ENCODE measurements at places on chromosomes 12 and 14. TPM values are rescaled to one million over a fixed set of nuclear protein-coding genes. Genes with fewer than 3 reads are reported as not detected.

Gene BMAL2
- polyA plus RNA-seq: 4.6 TPM

Gene GPR68
- polyA plus RNA-seq: 2.1 TPM

Gene DNAJC22
- 5.3 TPM for polyA plus RNA-seq

Gene GARIN6
- polyA plus RNA-seq: not detected

Gene CD27
- 1.2 TPM for polyA plus RNA-seq

Gene NKX2-1
- 148 TPM for polyA plus RNA-seq

DNA sequence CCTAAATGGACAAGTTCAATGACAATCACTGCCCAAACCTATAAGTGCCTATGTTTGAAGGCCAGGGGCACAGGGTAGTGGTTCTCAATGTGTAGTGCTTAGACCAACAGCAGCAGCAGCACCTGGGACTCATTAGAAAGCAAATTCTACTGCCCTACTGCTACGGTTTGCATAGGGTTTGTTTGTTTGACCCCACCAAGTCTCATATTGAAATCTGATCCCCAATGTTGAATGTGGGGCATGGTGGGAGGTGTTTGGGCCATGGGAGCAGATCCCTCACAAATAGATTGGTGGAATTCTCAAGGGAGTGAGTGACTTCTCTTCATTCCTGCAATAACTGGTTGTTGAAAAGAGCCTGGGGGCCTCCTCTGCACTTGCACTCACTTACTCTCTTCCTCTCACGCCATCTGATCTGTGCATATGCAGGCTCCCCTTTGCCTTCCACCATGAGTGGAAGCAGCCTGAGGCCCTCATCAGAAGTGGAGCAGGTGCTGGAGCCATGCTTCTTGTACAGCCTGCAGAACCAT, 39.5 kb downstream of the PPM1H start:
- no peak for DNase-seq

DNA sequence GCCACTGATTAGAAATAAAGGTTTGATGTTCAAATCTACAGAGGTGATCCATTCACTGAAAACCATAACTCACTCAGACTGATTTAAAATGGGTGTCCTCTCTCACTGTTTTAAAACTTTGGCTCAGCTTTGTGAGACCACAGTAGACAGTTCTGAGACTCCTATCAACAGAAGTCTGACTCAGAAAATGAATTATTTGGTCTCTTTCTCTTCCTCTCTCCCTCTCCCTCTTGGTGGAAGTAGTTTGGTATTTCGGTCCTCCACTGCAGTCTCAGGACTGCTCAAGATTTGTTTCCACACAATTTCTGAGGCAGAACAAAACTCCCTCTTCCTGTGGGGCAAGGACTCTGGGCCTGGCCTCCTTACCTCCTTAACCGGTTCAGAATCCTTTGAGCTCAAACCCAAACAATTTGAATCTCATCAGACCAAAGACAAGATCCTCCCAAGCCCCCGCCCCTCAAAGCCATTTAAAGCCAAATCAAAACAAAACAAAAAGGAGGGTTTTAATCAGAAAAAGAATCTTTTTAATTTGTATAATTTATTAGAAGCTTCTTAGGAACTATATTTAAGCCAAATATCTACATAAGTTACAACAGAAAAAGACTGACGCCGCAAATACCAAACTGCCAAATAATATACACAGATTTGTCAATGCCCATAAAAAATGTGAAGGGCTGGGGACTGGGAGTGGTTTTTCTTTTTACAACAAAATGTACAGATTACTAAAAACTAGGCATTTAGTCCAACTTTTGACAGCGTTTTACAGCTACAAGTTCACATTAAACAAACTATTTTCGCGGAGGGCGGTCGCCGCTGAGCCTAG, 3.9 kb downstream of the NKX2-1 start:
- no peak for DNase-seq

GRCh38 chr12:43964961-43965360, 129.1 kb downstream of the TMEM117 start:
- no peak for DNase-seq

DNA sequence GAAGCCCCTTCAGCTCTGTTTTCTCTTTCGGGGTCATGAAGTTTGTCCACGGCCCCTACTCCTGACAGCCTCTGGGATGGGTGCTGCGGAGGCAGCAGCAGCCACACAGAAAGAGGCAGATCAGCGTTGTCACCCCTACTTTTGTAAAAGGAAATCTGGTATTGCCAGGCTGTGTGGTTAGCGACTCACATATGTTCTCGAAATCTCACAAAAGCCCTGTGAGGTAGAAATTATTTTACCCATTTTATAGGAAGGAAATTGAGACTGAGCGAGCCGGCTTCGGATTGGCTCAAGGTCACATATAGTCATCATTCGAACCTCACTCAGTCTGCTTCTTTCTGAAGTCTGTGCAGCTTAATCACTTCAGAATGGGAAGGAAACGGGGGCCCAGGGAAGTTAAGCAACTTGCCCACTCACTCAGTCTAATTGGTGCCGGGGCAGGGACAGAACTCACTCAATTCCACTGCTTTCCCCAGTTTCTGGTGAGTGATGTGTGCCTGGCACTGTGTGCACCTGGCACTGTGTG, 1.1 kb upstream of the CKAP4 start:
- DNase-seq: no peak

GRCh38 chr12:64142382-64142781, 79.7 kb downstream of the KICS2 start:
- no peak for DNase-seq

- DNase-seq: no peak
Observed at GRCh38 chr14:93156693-93157369, 27.9 kb downstream of the MOAP1 start.

DNA sequence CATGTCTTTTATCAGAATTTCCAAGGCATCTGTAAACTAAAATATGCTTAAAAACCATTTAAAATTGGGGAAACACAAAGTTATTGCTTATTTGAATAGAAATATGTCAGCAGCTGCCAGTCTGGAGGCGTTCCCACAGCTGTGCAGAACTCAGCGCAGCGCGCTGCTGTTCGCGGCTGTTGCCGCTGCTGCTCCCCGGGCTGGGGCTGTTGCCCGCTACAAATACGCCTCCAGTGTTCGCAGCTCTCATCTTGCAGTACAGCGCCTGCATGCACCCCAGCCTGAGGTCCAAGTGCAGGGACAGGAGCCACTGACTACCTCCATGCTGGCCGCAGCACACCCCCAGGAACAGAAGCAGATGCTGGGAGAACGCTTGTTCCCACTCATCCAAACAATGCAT, 216.2 kb downstream of the SLC16A7 start:
- no peak for DNase-seq

DNA sequence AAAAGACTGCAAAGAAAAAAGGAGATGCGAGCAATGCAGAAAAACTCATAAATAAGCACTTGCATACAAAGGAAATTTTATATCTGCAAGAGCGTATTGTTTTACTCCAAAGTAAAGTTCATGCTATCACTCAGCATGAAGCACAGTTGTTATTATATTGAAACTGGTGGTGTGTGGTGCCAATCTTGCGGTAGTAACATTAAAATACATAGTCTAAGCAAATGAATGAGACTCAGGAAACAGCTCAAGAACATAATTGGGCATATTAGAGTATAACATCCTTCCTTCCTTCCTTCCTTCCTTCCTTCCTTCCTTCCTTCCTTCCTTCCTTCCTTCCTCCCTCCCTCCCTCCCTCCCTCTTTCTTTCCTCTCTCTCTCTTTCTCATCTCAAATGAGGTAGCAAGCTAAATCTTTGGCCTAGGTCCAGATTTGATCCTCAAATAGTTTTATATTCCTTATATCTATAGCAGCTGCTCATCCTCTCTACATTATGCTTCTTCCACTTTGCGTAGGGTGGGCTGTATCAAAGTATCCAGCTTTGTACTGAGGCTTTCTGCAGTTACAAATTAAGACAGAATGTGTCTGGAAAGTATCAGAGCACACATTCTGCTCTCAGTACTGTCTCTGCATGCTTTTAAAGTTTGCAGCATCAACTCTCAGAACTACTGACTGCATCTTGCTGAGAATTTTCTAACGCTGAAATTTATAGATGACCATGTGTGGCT, 718.3 kb downstream of the RERGL start:
- no peak for DNase-seq

- DNase-seq: no peak
Observed at GRCh38 chr14:98099527-98099926, 1172.5 kb downstream of the BCL11B start.

- DNase-seq: no peak
Observed at GRCh38 chr14:33521192-33521591, 429.7 kb downstream of the EGLN3 start.

DNA sequence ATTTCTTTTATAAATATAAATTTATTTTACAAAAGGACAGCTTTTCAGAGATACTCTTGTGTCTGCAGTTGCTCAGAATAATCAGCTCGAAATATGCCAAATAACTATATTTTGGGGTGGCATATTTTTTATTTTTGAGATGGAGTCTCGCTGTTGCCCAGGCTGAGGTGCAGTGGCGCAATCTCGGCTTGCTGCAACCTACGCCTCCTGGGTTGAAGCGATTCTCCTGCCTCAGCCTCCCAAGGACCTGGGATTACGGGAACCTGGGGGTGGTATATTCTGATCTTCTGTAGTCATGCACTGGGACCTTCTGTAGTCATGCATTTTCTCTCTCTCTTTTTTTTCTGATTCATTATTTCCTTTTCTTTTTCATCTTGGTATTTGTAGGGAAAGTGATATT, 135.0 kb upstream of the AMIGO2 start:
- no peak for DNase-seq

- no peak for DNase-seq
Observed at GRCh38 chr12:1638203-1638602, 9.2 kb downstream of the WNT5B start.

- DNase-seq: no peak
Observed at GRCh38 chr14:94541234-94541975, 19.8 kb upstream of the SERPINA4 start.

DNA sequence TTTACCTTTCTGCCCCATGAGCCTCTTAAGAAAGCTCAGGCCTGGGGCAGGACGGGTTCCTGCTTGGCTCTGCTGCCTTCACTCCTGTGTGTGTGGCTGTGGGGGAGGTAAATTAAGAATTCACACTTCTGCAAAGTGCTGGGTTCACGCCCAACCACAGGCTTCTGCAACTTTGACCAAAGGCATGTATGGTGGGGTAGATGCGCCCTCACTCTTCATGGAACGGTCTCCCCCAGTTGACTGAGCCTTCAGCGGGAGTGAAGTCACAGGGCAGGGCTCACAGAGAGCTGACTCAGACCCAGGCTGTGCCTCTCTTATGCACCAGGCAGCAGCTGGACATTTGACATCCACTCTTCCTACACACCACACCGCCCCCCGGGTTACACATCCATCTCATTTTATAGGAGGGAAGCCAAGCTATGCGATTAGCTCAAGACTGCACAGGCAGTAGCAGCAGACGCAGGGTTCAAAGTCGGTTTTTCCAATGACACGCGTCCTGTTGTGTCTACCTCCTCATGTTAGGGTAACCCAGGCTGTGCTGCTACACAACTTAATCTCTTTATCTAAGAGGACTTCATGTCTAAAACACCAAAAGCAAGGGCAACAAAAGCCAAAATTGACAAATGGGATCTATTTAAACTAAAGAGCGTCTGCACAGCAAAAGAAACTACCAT, 15.4 kb upstream of the BCL11B start:
- DNase-seq: no peak

DNA sequence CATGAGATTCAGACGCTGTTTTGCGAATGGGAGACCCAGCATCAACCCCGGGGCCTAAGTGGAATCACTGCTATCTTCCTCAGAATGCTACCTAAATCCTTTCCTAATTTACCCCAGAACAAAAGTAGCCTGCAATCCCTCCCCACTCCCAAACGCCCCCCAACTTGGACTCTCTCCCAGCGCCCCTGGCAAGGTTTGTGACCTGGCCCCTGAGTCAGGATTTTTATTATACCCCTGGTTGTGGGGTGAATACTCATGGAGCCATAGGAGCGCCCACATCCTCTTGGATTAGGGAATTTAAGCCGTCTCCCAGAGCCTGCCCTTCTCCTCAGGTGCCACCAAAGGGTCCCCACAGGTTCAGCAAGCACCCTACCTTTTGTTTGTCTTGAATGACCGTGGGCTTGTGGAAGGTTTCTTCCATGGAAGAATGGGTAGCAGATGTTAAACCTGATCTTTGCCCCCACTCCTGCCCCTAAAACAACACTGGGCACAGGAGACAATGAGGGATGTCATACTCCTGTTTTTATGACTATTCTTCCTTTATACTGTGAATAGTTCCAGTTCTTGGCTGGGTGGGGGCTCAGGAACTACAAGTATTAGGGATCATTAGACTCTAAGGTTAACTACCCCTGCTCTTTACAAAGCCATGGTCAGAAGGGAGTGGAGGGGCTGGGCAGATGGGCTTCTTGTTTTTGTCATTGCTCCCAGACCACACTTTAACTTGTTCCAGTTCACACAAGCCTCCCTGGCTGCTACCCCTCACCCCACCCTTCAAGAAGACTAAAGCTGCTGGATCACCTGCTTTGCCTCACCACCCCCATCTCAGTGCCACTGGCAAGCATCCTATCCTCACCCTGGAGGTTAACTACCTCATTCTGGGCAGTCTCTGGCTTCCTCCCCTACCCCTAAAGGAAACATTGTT, 630 bp downstream of the MYL6B start:
- DNase-seq: no peak

Measured in right lung (tissue), 10 donors.